ENCODE measurements at places on chromosomes 7 and 10.

- DNase-seq, result no peak
These were observed 4.5 kb downstream of the HNRNPA2B1 start for GRCh38 chr7:26195867-26196657.

DNA sequence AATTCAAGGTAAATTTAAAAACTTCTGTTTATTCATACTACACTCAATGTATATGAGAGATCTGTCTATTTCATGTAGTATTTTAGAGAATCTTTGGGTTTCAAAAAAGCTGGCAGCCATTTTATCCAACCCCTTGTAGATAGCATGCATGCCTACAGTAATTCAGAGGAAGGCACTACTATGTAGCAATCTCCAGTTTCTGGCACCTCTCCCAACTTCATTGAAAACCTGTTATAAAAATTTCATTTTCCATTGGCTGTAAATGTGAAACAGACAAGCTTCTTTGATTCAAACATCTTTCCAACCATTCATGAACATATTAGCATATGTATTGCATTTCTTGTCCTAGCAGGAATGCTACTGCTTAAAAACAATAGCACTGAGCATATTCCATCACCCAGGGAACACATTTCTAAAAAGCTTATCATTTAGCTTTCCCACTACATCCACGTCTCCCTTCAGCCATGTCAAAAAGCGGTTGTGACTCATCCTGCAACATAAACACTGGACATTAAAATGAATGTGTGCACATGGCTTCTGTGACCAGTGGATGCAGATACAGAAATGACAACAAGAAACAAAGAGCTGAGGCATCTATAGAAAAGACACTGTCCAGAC is 330.4 kb upstream of the AOAH start:
- DNase-seq, result no peak

GRCh38 chr7:2156756-2157472 is 75.8 kb downstream of the MAD1L1 start:
- DNase-seq, result no peak

DNA sequence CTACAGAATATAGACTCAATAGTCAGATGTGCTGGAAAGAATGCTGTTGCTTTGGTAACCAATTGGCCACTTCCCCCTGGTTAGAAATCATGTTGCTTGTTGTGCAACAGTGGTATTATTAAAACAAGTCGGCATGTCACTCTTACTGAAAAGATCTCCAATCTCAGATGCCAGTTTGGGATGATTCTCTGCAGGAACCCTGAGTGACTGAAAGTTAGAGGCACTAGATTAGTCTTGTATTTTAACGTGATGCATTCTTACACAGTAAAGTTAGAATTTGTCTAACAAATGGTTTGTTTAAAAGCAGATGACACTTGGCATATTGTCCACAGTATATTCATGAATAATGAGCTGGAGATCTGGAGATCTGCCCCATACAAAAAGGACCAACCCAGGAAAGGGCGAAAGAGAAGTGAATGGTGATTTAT is 287.6 kb downstream of the TWIST1 start:
- DNase-seq, result no peak

GRCh38 chr10:98055841-98056516 is 25.6 kb upstream of the CRTAC1 start:
- no peak for DNase-seq

DNA sequence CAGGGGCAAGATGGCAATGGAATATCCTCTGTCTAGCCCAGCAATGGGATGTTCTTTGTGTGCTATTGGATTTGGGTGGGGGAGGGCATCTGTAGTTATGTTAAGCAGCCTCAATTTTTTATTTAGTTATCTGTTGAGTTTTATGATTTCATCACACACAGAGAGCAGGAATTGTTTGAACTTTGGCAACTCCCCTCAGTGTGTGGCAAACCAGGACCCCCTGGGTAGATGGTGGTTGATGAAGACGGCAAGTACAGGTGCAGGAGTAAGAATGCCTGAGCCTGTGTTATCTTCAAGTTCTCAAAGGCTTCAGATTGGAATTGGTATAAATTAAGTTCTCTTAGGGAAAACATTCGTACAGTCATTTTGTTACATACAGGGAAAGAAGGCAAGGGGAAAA is 142.4 kb upstream of the SAMD8 start:
- DNase-seq, result no peak

Data from stimulated activated CD4-positive, alpha-beta T cell treated with anti-CD3 and anti-CD28 coated beads, Interleukin-4, amount 100 ng/mL, for 4 hours (primary cell).